ENCODE measurements at places on chromosomes 1 and 21.
A peak's percentile ranks its signal among the peaks of the same experiment; 100 is the strongest.

DNA sequence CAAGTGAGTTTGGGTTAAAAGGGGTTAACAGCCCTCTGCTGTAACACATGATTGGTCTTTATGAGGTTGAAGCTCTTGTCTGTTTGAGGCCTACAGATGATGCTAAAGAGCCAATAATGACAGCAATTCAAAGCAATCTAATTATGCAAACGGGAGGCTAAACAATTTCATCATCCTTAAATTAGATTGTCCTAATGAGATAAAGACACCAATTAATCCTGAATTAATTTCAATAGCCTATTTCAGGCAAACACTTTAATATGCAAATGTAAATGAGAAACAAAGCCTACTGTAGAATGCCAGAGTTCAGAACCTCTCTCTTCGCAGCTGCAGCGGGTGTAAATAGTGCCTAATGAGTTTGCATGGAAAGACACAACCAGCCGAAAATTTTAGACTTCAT lies 504.7 kb upstream of the PBX1 start:
- no peak for DNase-seq

- DNase-seq, result peak; percentile 71
Measured at GRCh38 chr1:59601041-59601441, 213.7 kb upstream of the HOOK1 start.

DNA sequence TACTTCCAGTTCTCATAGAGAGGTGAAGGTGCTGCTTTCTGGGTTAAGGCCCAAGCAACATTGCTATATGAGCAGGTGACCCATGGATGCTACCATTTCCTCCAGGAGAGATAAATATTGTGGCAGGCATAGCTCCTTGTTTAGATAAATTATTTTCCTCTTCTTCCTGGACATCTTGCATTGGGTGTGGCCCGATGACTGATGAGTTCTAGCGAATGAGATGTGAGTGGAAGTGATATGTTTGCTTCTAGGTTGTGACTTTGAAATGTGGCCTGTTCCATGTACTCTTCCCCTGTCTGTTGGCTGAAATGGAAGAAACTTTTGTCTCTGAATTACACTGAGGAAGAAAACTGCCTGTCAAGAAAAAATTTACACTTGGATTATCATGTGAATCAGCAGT lies 101.7 kb upstream of the FMN2 start:
- no peak for DNase-seq

DNA sequence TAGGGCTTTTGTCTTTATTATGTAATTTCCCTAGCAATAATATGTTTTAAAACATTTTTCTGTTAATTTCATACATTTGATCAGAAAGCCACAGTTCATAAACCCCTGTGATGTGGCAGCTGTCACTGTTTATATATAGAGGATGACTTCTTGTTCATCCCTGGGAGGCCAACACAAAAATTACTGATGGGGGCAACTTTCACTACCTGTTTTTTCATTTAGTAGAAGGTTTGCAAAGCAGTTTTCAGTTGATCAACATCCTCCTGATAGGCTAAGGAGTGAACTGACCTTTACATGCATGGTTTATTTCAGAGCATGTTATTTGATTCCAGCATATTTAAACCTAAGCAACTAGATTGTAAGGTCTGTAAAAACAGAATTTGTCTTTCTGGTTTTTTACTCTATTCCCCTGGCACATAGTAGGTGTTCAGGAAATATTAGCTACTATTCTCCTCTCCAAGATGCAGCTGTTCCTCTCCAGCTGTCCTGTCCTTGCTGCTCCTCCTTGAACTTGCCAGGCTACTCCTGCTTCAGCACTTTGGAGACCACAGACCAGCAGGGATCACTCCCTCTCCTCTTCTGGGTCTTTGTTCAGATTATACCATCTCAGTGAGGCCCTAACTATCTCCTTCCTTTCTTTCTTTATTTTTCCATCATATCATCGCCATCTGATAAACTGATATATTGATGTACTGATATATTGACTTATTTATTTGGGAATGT lies 54.7 kb downstream of the ROR1 start:
- DNase-seq, result no peak

DNA sequence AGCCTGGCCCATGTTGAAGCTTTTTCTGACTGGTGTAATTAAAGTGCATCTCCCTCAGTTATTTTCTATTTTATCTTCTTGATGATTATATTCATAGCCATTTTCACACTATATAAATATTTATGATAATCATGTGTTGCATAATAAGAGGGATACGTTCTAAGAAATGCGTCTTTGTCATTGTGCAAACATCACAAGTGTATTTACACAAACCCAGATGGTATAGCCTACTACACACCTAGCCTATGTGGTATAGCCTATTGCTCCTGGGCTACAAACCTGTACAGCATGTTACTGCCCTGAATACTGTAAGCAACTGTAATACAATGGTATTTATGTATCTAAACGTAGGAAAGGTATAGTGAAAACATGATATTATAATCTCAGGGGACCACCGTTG lies 88.1 kb downstream of the BACH1 start:
- no peak for DNase-seq

DNA sequence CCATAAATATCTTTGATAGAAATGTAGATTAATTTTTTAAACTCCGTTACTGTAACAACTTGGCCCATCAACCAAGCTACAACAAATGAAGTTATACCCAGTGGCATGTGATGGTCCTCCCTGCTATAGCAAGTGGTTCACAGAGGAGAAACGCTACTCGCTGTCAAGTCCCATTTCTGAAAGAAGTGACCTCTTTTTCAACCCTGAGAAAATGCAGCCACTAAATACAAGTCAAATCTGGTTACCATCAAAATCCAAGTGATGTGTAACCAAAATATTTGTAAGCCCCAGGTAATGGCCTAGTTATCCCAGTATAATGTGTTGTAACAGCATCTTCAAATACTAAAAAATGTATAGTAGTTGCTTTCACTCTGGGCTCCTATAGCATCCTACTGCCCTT lies 151.8 kb downstream of the MIS18A start:
- no peak for DNase-seq

GRCh38 chr1:22790232-22791008 lies 79.8 kb downstream of the EPHB2 start:
- DNase-seq, result no peak

DNA sequence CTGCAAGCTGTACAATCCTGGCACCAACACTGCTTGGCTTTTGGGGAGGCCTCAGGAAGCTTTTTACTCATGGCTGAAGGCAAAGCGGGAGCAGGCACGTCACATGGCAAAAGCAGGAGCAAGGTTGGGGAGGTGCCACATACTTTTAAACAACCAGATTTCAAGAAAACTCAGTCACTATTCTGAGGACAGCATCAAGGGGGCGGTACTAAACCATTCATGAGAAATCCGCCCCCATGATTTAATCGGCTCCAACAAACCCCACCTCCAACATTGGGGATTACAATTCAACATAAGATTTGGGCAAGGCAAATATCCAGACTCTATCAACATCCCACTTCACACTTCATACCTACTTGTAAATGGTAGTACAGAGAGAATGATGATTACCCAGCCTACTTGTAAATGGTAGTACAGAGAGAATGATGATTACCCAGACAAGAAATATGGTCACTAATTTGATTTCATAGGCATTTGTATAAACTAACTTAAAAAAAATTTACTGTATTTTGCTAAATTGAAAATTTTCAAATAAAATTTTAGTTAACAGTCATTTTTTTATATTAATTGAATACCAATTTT lies 24.9 kb downstream of the ATP5PF start:
- DNase-seq, result no peak
